ENCODE measurements at places on chromosomes 5 and 9.

- DNase-seq = no peak
Measured at GRCh38 chr9:16039218-16039987, 486.6 kb downstream of the CCDC171 start.

DNA sequence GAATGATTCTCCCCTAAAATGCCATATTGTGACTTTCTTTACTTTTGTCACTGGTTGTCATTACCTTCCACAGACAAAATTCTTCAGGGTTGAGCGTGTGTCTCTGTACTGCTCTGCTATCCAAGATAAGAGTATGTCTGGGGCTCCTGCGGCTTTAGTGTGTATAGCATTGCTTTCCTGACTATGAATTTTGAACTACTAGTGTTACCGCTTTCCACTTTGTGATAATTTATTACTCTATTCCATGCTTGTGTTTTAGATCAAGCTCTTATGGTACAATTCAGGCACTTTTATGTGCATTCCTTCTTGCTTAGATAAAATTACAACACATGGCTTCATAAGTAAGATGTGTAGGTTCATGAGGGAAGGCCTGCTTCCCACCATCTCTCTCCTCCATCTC lies 51.5 kb upstream of the MEF2C start:
- no peak for DNase-seq

GRCh38 chr9:113343732-113344231 lies 3.7 kb upstream of the WDR31 start:
- DNase-seq = no peak

GRCh38 chr5:168092209-168093185 lies 198.9 kb upstream of the WWC1 start:
- DNase-seq = no peak

DNA sequence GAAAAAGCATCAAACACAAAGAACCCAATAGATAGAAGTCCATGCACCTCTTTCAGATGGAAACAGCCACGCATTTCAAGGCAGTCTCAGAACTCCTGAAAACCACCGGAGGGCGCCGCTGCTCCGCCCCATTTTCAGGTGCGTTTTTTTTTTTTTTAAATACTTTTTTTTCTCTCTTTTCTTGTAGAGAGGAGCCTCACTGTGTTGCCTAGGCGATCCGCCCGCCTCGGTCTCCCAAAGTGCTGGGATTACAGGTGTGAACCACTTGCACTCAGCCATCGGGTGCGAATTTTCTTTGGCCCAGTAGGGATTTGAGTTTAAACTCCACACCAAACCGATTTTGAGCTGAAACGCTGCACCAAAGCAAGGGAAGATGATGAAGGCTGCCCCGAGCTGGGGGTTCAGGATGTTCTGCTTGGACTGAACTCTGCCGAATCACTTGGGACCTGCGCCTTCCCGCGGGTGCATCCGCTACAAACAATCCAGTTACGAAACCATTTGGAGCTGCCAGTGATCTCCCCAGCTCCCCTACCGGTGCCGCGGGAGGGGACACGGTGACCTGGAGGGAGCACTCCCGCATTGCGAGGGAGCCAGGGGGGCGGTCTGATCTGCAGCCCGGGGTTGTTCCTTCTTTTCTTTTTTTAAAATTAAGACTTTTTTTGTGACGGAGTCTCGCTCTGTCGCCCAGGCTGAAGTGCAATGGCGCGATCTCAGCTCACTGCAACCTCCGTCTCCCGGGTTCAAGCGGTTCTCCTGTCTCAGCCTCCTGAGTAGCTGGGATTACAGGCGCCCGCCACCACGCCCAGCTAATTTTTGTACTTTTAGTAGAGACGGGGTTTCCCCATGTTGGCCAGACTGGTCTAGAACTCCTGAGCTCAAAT lies 1.4 kb downstream of the PTGR1 start:
- peak; percentile 78 for DNase-seq

- DNase-seq = no peak
Measured at GRCh38 chr9:96289392-96289791, 12.6 kb downstream of the HSD17B3 start.

- DNase-seq = no peak
Measured at GRCh38 chr5:9037048-9037447, 508.8 kb downstream of the SEMA5A start.

GRCh38 chr5:150522504-150523414 lies 14.8 kb downstream of the NDST1 start:
- no peak for DNase-seq

DNA sequence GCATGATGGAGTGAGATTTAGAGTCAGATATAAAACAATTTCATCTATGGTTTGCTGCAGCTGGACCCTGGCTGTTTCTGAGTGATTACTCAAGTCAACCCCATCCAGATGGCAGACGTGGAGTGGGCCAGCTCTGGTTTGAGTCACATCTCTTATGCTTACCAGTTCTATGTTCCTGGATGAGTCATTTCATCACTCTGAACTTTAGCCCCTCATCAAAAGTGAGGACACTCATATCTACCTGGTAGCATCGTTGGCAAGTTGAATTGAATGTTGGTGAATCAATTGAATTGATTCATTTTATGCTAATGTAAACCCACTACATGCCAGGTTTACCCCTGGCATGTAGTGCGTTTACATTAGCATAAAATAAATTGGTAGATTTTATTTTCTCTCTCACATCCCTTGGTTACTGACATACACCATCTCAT lies 176.4 kb downstream of the FGF18 start:
- DNase-seq = no peak

- no peak for DNase-seq
Measured at GRCh38 chr5:173752653-173753052, 135.5 kb upstream of the CPEB4 start.

DNA sequence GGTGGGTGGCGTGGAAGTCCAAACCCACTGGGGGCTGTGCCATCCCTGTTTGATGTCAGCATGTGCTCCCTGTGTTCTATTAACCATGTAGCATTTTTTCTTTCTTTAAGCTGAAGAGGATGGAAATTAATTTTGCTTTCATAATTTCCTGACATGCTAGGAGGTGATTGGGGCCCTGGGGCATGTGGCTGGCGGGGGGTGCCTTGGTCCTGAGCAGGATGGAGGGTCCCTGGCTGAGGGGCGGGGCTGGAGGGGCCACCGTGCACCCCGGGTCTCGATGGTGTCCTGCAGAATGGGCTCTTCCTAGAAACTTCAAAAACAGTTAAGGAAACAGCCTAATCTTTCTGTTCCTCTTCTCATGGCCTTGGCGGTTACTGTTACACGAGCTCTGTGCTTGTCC lies 69.3 kb upstream of the IRX4 start:
- no peak for DNase-seq

DNA sequence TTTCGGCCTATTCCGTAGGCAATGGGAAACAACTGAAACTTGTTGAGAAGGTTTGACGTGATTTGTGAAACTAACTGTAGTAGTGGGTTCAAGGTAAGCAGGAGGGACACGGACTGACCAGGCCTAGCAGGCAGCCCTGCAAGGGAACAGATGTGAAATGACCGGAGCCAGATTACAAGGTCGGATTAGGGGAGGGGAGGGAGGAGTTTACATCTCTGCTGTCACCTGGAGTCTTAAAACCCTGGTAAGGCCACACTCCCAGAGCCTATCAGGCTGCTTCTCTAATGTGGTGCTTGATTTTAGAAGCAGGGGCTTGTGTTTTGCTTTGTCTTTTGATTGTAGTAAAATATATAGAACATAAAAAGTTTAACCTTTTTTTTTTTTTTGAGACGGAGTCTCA lies 3.5 kb upstream of the SPTAN1 start:
- no peak for DNase-seq

DNA sequence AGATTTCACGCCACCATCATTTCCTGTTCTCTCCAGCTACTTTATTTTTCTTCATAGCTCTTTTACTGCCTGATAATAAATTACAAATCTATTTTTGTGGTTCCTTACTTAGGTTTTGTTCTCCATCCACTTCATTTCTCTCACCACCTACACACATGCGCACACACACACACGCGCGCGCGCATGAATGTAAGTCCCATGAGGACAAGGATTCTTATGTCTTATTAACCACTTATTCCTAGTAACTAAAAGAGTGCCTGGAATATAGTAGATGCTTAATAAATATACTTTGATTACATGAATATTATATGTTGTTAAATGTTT lies 116.5 kb downstream of the TRPM6 start:
- DNase-seq = no peak

GRCh38 chr5:170312666-170313065 lies 15.1 kb upstream of the LCP2 start:
- DNase-seq = no peak

GRCh38 chr9:92384375-92384774 lies 20.0 kb downstream of the OGN start:
- DNase-seq = no peak

GRCh38 chr5:142412581-142412980 lies 87.8 kb upstream of the SPRY4 start:
- no peak for DNase-seq

GRCh38 chr5:17895288-17896033 lies 261.2 kb downstream of the TAF11L14 start:
- DNase-seq = no peak

DNA sequence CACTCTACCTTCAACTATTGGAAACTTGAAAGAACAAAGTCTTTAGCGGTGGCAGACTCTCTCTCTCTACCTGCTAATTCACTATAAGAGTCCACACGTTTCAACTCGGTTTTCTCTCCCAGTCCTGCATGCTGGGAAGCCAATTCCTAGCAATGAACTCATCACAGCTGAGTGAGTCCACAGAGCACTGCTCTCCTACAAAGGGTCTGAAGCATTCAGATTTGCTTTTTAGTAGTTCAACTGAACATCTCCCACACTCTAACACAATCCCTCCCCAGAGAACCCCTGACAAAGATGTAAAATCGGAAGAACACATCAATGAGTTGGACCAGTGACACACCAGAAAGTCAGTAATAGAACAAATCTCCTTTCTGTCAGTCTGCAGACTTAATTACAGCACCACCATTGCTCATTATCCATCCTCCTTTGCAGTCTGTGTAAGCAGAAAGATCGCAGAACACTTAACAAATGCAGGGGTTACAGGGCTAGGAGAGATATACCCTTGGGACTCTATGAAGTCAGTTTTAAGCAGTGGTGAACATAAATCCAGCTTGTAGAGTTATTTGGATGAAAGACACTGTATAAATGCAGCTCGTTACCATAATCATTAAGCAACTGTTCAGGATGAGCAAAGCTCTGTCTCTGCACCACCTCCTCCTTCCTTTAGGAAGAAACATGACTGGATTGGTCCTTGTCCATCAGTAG lies 353.4 kb upstream of the GRIA1 start:
- DNase-seq = no peak

DNA sequence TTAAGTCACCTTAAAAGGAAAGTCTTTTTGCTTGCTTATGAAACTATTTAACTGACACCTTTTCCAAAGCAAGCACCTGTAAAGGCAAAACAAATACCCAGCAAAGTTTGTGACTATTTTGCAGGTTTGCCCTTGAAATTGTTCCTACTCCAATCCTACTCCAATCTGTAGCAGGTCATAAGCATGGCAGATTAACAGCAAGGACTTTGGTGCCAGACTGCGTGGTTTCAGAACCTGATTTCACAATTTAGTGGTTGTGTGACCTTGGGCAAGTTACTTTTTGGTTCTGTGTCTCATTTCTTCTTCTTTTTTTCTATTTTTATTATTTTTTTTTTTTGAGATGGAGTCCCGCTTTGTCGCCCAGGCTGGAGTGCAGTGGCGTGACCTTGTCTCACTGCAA lies 282.1 kb downstream of the RFX3 start:
- DNase-seq = no peak

- no peak for DNase-seq
Measured at GRCh38 chr9:89039104-89039465, 47.8 kb downstream of the S1PR3 start.

GRCh38 chr5:57586649-57587048 lies 104.0 kb upstream of the ACTBL2 start:
- no peak for DNase-seq

DNA sequence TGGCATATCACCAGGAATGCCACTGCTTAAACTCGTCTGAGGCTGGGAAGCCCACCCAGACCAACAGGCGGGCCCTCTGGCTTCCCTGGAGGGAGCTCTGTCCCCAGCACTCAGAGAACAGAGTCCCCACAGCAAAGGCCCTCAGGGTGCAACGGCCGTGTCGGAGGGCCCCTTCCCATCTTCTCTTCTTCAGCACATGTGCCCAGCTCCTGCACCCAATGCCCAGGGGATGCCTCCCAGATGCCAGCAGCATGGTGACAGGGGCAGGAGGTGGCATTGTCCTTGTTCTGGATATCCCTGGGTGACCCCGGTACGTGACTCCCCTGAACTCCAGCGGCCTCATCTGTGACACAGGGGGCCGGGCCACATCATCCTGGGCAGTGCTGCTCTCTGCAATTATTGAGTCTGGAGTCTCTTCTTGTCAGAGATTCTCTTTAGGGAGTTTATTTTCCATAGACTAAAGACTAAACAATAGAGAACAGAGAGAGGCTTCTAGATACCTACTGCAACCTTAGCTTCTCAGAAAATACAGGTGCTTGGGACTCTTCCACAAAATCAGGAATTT lies 13.6 kb upstream of the OLFM1 start:
- no peak for DNase-seq

GRCh38 chr9:89468281-89468960 lies 29.5 kb downstream of the SEMA4D start:
- DNase-seq = no peak

DNA sequence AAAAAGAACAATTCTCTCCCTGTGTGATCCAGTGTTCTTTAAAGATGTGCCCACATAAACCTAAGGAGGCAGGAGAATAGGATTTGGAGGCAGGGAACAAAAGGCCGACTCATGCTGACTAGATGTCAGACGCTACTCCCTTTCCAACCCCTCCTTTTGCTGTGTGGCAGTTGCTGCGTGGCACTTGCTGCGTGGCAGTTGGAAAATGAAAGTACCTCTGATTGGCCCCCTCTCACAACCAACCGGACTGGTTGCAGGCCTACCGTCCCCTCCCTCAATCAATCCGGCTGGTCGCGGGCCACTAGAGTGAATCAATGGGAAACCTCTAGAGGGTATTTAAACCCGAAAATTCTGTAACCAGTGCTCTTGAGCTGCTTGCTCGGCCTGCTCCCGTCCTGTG lies 551.0 kb downstream of the KIF4B start:
- DNase-seq = no peak

DNA sequence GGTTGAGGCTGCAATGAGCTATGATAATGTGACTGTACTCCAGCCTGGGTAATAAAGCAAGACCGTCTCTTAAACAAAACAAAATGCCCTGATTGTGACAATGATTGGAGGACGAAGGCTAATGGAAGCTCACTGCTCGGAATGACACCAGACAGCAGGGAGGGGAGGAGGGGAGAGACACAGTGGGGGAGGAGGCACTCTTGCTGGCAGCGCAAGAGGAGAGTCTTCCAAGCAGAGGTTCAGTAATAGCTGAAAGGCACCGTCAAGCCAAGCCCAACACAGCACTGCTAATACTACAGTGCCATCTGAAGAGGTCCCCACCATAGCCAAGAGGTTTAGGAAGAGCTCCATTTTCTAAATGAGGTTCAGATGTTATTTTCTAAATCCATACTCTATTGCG lies 102.3 kb downstream of the GLDC start:
- DNase-seq = no peak

GRCh38 chr5:157571357-157571827 lies 4.2 kb downstream of the ADAM19 start:
- DNase-seq = no peak

- DNase-seq = no peak
Measured at GRCh38 chr9:84137968-84138367, 157.4 kb downstream of the RMI1 start.

- no peak for DNase-seq
Measured at GRCh38 chr9:18507151-18507550, 33.2 kb downstream of the ADAMTSL1 start.
